Heart left ventricle (tissue), 16 donors: ENCODE measurements at places on chromosomes 16 and 17. TPM values are rescaled to one million over a fixed set of nuclear protein-coding genes. Genes with fewer than 3 reads are reported as not detected.

Gene NPIPB9
- total RNA-seq = 0.24 TPM

Gene TBC1D26
- not detected for total RNA-seq

Gene PRAC1
- total RNA-seq = not detected

Gene IGFALS
- total RNA-seq = not detected

DNA sequence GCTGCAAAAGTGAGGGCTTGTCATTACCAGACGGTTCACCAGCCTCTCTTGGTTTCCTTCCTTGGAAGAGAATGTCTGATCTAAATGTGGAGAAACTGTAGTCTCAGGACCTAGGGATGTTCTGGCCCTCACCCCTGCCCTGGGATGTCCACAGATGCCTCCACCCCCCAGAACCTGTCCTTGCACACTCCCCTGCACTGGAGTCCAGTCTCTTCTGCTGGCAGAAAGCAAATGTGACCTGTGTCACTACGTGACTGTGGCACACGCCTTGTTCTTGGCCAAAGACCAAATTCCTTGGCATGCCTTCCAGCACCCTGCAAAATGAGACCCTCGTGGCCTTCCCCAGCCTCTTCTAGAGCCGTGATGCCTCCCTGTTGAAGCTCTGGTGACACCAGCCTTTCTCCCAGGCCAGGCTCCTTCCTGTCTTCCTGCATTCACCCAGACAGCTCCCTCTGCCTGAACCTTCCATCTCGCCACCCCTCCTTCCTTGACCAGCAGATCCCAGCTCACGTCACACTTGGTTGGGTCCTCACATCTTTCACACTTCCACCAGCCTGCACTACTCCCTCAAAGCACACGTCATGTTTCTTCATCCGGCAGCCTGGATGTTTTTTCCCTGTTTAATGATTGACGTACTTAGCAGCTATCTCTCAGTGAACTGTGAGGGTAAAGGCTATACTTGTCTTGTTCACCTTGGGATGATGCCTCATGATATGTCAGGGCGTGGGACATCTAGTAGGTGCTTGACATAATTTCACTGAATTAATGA, 4.3 kb downstream of the ZNF768 start:
- DNase-seq = no peak

- no peak for DNase-seq
Measured at GRCh38 chr16:82389956-82390650, 220.1 kb upstream of the MPHOSPH6 start.

DNA sequence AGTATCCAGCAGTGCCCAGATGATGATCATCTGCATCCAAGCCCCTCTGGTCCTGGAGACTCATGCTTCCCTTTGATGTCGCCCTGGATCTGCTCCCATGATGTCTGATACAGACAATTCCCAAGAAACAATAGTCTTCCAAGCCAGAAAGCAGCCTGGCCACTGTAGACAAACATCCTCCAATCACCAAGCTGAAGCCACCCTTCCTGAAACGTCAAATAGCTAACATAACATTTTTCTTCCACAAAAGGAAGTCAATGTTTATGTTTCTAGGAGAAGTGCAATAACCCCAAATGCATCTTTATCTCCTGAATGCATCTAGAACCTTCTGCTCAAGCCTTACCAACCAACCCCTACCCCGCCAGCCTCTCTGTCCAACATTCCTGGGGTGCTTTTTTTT, 1.2 kb upstream of the DPEP2 start:
- no peak for DNase-seq
